Activated CD8-positive, alpha-beta memory T cell treated with anti-CD3 and anti-CD28 coated beads for 48 hours (primary cell): ENCODE measurements at places on chromosomes 5 and 9.

GRCh38 chr5:132684491-132684890 is 10.7 kb downstream of the IL4 start:
- DNase-seq, result no peak

DNA sequence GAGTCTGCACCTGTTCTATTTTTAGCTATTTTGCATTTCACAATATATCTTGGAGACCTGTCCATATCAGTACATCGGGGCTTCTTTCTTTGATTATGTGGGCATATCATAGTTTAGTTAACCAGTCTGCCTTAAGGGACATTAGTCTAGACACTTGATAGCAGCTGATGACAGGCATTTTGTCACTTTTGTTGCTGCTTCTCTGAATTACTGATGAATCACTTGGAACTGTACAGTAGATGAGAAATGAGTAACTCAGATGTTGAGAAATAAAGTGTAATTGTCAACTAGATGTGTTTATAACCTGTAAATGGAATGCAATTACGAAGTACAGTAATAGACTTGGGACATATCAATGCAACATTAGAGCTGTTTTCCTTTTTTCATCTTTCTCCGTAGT is 7.1 kb downstream of the ZFP2 start:
- DNase-seq, result no peak

DNA sequence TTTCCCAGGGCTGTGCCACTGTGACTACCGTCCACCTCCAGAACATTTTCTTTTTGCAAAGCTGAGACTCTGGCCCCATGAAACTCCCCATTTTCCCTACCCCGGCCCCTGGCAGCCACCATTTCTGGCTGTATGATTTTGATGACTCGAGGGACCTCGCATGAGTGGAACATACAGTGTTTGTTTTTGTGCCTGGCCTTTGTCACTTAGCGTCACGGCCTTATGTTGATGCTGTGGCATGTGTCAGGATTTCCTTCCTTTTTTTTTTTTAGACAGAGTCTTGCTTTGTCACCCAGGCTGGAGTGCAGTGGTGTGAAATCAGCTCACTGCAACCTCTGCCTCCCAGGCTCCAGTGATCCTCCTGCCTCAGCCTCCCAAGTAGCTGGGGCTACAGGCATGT is 42.7 kb downstream of the ASS1 start:
- no peak for DNase-seq

DNA sequence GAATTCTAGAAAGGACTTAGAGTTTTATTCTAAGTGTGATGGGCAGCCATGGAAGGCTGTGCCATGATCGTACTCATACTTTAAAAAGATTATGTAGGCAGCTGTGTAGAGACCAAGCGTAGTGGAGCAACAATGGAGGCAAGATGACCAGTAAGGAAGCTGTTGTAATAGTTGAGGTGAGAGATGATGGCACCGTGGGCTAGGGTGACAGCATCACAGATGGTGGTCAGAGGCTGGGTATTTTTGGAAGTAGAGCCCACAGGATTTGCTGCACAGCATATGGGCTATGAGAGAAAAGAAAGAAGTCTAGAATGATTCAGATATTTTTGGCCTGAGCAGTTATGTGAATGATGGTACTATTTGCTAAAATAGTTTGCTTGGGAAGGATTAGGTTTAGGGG is 7.7 kb downstream of the ARHGAP26 start:
- DNase-seq, result no peak

DNA sequence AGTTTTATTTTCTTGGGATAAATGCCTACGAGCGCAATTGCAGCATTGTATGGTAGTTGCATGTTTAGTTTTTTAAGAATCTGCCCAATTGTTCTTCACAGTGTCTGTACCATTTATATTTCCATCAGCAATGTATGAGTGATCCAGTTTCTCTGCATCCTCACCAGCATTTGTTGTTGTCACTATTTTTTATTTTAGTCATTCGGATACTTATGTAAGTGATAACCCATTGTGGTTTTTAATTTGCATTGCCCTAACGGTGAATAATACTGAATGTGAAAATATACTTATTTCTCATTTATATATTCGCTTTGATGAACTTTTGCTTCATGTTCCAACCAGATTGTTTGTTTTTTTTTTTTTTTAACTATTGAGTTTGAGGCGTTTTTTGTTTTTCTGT is 33.7 kb upstream of the PWWP2A start:
- DNase-seq, result no peak

GRCh38 chr5:156423597-156423996 is 96.6 kb downstream of the SGCD start:
- DNase-seq, result no peak

DNA sequence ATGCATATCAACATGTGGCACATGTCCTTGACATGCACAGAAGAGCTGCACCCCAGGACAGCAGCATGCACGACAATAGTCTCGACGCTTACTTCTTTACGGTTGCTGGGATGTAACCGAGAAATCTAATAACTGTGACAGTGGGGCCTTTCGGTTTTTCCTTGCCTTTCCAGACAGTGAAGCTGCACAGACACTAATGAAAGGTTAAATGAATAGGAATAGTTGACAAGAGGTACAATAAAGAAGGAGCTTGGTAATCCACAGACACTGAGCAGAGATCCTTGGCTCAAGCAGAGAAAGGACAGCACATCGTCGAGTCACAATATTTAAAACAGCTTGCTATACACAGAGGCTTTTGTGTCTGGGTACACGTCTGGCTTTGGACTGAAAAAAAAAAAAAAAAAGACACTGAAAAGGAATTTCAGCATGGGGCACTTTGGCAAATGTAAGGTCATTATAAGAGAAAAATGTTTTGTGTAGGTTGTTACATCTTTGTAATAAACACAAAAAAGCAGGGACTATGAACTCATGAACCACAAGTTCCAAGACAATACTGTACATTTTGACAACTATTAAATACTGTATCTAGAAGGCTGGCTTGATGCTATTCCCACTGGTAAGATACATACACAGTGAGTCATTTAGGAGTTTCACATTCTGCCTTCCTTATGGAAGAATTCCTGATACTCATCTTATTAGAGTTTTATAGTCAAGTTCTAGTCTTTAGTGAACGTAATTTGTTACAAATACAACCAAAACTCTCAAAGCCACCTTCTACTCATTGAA is 5.6 kb downstream of the BNC2 start:
- no peak for DNase-seq

GRCh38 chr5:155082401-155082800 is 68.8 kb downstream of the KIF4B start:
- no peak for DNase-seq

GRCh38 chr5:149913436-149914419 is 30.9 kb downstream of the PDE6A start:
- DNase-seq, result no peak

DNA sequence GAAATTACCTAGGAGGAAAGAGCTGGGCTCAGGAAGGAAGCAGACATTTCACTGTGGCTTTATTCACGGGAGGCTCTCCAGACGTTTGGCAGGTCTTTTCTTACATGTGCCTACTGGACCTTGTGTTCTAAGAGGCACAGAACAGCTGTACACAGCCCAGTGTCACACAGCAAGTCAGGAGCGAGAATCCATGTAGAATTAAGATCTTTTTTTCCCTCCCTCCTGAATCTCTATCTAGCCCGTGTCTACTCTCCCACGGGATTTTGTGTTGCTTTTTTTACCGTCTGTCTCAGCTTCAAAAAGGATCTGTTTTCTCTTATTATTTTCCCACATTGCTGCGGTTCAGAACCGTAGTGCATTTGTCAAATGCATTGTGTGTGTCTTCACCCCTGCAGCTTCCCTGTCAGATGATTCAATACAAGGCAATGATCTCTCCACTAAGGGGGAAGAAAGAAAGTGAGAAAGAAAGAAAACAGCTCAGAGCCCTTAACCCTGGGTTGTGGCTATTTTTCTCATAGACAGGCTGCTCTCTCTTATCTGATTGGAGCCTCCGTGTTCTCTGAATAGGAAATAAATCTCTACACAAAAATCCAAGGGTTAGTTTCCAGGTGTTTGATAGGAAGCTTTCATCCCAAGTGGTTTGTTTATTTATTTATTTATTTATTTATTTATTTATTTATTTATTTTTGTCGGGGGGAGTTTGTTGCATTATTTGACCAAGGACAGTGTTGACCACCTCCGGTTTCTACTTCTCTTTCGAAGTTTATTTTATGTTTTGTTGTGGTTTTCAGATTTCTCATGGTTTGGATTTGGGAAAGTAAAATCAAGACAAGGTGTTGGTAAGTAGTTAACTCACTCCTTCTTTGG is 191.0 kb downstream of the NTRK2 start:
- no peak for DNase-seq

GRCh38 chr9:116151966-116152381 is 1.6 kb upstream of the PAPPA start:
- DNase-seq, result no peak

GRCh38 chr5:10315824-10316509 is 8.3 kb upstream of the CMBL start:
- DNase-seq, result no peak

DNA sequence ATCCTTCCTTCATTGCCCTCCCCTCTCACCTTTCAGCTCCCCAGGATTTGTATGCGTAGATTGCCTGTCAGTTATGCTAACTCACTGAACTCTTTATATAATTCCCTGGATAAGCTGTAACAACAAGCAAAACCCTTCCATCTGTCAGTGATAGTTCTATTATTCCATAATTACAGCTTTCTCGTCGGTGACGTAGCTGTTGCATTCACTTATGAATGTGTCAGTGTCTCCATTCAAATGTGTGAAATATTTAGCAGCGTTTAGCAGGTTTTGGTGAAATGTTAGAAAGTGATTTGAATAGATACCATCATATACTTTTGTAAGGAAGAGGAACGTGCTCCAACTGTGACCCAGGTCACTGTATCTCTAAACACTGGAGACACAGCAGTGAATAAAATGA is 45.2 kb downstream of the PIP5K1B start:
- no peak for DNase-seq

GRCh38 chr5:171520300-171521174 is 101.1 kb downstream of the FGF18 start:
- DNase-seq, result no peak

- no peak for DNase-seq
Measured at GRCh38 chr5:34959323-34959722, 30.0 kb downstream of the DNAJC21 start.

DNA sequence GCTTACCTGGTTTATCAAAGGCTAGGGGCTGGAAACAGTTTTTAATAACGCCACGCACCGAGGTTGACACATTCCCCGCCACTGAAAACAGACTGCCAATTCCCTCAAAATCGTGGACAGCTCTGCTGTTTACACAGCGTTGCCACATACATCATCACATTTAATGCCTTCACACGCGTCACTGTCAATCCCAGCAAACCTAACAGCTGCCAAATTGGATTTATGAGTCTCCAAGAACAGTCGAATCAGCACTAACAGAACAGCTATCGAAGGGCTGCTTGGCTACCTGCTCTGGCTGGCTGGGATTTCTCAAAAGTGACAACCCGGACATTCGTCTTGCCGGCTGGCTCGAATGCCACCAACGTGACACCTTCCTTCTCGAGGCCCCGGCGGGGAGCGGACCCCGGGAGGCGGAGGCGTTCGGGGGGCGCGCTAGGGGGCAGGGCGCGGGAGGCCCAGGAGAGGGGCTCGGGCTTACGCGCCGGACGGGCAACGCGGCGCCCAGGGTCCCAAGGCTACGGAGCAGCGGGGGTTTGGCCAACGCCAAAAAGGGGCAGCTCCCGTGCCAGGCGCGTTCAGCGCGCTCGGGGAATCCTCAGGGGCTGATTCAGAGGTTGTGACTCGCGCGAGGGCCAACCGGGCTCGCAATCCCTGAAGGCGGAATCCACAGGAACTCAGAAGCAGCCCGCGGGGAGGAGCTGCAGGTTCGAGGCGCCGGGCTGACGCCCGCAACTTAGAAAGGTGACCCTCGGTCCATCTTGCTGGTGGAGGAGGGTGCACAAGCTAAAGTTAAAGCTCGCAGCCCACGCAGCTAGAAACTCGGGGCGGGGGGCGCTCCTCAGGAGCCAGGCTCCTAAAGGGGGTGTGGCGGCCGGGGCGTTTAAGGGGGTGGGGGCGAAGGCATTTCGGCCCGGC is 1.2 kb downstream of the CDC14B start:
- no peak for DNase-seq

DNA sequence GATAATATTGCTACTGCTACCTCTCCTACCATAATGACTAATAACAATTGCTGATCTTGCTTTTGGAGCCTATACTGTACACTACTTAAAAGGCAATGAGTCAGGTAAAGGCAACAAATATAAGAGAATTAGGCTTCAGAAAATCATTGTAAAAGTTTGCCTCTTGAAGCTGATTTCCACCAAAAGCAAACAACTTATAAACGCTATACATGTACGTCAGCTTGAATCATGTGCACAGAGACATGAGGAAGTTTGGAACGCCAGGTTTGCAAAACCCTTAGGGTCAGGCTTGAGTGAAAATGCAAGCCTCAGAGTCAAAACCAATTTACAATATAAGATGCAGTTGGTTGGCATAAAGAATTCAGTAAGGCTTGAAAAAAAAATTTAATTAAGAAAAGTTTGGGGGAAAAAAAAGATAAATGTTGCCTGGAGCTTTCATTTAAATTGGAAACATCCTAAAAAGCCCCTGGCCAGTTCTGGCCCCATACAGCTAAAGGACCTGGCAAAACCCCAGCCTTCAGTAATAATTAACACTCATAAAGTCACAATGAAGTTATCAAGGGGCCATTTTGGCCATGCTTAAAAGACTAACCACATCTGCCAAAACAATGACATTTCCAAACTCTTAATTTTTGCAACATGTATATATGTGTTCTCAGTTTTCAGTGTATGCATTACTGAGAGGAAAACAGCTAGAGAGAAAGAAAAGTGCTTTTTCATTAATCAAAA is 181.0 kb upstream of the NFIL3 start:
- DNase-seq, result no peak

GRCh38 chr9:136625101-136626065 is 37.3 kb upstream of the EGFL7 start:
- no peak for DNase-seq

DNA sequence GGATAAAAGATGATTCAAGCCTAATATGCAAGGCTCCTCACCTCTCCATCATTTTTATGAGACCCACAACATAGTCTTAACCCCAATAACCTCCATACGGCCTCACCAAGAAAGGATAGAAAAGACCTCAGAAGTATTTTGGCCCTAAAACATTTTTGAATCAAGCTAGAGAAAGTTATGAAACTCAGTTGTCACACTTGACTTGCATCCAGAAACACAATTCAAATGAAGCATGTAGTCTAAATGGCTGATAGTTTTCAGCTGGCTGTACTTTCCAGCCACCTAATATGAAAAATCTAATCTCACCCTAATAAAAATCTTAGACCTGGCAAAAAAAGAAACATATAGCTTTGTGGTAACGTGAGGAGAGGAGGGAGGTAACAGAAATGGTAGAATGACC is 116.1 kb downstream of the ARL15 start:
- DNase-seq, result no peak

DNA sequence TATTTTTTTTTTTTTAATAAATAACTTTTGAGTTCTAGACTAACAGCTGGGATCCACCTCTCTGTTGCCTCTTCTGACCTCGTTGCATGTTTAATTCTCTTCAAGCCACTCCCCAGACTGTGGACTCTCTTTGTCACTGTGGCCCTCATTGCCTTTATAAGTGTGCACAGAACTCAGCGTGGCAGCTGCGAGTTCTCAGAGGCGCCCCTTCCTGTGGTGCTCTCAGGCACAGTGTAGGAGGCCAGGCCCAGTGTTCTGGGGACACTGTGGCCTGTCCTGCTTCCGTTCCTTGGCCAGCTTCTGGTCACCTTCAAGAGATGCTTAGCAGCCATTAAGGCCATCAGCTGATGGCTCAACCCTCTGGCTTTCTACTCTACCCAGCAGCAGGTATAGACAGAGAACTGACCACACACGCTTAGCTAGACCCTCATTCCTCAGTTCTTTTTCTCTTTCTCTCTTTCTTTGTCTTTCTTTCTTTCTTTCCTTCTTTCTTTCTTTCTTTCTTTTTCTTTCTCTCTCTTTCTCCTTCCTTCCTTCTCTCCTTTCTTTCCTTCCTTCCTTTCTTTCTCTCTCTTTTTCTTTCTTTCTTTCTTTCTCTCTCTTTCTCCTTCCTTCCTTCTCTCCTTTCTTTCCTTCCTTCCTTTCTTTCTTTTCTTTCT is 27.7 kb downstream of the STC2 start:
- DNase-seq, result no peak
